ENCODE measurements at places on chromosomes 16 and 17.

- no peak for DNase-seq
These were observed 44.8 kb downstream of the STAT5A start for GRCh38 chr17:42333053-42333452.

GRCh38 chr17:2967515-2967914 lies 95.9 kb downstream of the OR1D5 start:
- DNase-seq = no peak

- DNase-seq = no peak
These were observed 7.3 kb downstream of the APOH start for GRCh38 chr17:66221755-66222530.

DNA sequence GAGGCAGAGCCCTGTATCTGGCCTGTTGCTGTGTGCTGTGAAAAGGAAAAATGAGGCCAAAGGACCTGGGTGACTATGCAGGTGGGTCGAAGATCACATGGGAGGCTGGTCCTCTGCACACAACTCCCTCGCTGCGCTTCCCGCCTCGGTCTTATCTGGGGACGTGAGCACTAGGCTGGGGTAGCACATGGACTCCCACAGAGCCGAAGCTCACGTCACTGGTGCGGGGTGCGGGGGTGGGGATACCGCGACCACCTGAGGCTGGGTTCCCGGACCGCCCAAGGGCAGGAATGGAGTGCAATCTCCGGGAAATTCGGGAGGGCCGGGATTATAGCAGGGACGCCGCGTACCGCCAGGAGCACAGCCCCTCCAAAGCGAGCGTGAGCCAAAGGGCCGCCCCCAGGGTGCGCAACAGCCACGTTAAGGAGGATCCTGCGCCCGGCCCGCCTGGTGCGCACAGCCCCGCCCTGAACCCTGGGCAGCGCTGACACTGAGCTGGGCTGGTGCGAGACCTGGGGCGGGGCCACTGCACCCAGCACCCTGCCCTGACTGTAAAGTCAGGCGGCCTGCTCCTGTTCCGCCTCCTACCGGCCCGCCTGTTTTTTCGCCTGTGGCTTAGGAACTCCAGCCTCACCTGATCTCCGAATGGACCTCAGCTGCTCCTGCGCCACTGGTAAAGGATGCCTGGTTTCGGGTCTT lies 4.8 kb downstream of the MT1A start:
- DNase-seq = peak; percentile 39

DNA sequence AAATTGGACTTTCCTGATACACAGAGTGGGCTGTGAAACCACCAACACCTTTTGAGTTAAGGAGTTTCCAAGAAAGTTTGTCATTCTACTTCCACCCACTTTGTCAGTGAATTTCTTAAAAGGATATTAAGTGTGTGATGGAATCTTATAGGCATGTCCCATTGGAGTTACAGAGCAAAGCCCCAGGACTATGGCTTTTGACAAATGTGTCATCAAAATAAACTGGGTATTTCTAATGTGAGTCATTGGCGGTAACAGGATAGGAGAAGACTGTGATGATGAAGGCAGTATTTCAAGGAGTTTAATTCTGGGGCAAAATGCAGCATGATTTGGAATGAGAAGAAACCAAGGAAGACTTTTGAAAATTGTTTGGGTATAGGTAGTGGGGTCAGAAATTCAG lies 1013.8 kb upstream of the EEF2KMT start:
- no peak for DNase-seq

DNA sequence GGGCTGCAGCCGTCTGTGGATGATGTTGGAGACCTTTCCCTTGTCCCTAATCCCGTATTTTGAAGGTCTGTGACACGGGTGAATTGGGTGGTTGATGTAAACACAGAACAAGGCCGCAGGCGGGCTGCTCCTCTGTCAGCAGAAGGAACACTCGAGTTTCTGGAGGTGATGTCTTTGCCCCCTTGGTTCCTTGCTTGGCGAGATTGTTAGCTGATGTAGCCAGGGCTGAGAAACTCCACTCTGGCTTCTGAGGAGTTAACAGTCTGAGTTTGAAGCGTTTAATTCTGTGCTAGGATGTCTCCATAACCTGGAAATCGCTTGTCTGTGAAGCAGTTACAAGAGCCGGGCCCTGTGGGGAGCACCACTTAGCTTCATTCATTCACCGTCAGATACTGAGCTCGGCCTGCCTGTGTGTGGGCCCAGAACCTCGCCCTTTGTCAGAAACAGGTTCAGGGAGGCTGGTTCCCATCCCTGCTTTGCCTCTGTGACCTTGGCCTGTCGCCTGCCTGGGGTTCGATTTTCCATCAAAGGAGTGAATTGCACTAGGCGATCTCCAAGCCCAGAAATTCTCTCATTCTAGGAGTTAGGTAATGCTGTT lies 1.3 kb downstream of the MAPK8IP3 start:
- DNase-seq = no peak

GRCh38 chr17:29572691-29573557 lies 4.4 kb downstream of the TP53I13 start:
- DNase-seq = peak; percentile 30

DNA sequence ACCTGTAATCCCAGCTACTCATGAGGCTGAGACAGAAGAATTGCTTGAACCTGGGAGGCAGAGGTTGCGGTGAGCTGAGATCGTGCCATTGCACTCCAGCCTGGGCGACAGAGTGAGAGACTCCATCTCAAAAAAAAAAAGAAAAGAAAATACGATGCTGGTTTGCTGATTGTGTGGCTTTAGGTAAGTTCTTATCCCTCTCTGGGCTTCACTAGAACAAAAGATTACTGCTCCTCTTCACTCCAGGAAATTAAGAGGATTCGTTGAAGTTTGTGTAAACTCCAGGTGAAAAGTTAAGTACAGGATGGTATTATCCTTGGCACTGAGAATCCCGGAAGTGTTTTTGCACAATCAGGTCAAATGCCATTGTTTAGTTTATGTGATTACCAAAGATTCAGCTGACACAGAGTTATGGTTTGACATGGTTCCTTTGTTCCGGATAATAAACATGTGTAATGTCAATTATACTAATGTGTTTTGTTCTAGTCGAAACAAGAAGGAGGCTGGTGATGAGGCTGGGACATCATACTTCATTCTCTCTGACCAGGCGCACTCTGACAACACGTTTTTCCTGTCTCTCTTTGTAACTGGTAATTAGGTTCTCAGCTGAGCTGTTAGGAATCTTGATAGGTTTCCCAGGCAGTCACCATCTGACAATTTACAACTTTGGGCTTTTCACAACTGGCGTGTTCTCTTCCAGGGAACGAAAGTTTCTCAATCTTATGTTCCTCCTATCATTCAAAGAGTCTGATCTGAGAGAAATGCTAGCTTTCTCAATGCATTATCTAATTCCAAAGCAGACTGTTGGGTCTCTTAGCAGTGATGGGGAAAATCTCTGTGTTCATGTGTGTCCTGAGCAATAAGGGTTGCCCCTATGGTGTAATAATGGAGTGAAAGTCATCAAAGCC lies 10.8 kb upstream of the TAOK1 start:
- no peak for DNase-seq

GRCh38 chr16:84839956-84840355 lies 20.2 kb downstream of the CRISPLD2 start:
- no peak for DNase-seq

- DNase-seq = no peak
These were observed 5.8 kb downstream of the C16orf95 start for GRCh38 chr16:87311387-87311786.

GRCh38 chr16:62036101-62036801 lies at the start of gene CDH8:
CDH8 (minus strand) TSS chr16:62036438; CDS start chr16:62021403, 15,035 bp downstream.
- DNase-seq = no peak

- no peak for DNase-seq
These were observed 26.1 kb upstream of the TOB1 start for GRCh38 chr17:50892101-50892776.

- no peak for DNase-seq
These were observed 33.4 kb upstream of the PIK3R6 start for GRCh38 chr17:8900626-8901585.

- no peak for DNase-seq
These were observed 123.6 kb downstream of the MRTFB start for GRCh38 chr16:14194721-14195120.

GRCh38 chr17:50428831-50429424 lies 2.9 kb downstream of the ACSF2 start:
- DNase-seq = no peak

- no peak for DNase-seq
These were observed 9.1 kb downstream of the NEUROD2 start for GRCh38 chr17:39598630-39599003.

GRCh38 chr16:66976746-66977145 lies 11.6 kb upstream of the CES4A start:
- no peak for DNase-seq

DNA sequence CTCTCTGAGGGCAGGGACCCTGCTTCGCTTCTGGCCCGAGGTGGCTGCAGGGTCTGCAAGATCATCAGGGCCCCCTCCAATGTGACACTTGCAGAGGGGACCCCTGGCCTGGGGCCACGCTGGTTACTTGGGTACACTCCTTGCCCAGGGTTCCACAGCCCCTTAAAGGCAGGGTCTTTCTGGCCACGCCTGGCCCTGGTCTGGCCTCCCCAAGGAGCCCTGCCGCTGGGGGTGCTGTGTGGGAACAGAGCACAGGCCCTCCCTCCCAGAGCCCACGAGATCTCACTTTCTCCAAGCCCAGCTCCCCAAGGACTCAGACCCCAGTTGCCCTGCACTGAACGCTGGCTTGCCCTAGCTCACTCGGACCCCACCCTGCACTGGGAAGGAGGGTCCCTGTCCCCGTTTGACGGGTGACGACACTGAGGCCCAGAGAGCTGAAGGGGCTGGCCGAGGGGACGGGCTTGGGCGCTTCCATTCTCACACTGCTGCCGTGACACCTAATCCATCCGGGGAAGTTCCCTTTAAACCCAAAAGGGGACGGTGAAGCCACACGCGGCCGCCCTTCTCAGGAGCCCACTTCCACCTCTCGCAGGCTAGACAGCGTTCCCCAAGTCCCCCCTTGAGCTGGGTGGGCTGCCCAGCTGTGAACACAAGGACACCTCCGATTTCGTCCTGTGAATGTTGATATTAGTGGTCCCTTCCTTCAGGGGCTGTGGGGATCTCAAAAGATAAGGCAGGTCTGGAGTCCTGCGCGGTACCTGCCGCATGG lies 26.9 kb upstream of the OSGIN1 start:
- DNase-seq = no peak

GRCh38 chr17:73526952-73527351 lies 117.3 kb downstream of the SDK2 start:
- no peak for DNase-seq

DNA sequence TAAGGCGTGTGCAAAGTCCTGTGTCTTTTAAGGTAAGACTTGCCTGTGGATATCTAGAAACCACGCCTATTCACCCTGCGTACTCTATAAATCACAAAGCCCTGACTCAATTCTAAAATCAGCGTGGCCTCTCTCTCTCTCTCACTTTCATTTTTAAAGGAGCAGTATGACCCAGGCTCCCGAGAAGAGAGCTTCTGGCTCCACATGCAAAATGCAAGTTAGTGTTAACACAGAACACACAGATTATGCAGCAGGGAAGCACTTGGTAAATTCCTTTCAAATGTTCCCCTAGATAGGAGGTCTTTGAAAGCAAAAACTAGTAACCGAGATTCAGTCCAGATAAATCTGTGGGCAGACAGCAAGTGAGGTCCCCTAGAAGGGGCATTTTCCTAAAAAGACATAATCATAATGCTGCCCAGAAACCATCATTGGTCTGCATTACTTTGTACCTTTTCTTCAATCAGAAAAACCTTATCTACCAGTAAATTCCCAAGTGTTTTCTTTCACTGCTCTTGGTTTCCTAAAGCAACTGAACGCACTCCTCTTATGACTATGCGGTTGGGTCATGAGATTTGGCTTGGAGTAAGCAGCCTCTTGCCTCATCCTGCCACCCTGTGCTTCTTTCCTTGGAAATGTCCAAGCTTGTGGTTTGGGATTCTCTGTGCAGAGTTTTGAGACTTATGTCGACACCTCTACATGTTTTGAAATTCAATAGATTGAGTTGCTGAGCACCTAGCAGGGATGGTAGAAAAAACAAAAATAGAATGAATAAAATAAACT lies 31.7 kb upstream of the KCNJ2 start:
- DNase-seq = no peak

DNA sequence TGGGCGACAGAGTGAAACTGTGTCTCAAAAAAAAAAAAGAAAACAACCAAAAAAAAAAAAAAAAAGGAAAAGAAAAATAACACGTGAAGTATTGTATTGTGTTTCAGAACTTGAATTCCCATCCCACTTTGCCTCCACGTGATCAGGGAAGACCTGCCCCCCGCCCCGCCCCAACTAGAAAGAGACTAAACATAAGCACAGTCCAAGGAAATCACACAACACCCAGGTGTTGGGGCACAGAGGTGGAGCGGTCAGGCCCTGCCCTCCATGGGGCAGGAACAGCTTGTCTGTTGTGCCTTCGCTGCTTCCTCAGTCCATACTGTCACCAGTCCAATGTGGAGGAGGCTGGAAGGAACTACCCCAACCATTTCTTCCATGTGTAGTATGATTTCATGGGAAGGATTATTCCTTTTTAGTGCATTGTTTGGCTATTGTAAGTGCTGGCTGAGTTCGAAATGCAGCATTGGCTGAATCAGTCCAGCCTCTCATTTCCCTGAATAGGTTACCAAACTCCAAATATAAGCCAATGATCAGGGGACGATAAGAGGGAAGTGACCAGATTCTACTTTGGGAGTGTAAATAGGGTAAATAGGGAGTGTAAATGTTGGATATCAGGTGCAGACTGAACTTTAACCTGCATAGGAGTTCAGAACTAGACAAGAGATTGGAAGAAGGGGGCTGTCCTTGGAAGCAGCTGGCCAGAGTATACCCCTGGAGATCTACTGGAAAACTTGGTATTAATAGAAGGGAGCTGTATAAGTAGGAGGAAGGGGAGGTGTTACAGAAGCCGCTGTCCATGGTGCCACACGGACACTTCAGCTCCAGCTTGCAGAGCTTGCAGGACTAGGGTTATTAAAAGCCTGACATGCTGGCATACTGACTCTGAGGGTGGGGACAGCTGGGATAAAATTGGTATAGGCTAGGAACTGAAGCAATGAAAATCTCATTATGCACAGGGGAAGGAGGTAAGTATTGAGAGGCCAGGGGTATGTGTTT lies 50.7 kb downstream of the TANGO6 start:
- DNase-seq = no peak

- no peak for DNase-seq
These were observed 4.0 kb upstream of the CAMKK1 start for GRCh38 chr17:3896968-3897235.

GRCh38 chr16:71789136-71789535 lies 19.5 kb downstream of the AP1G1 start:
- DNase-seq = no peak
